ENCODE measurements at places on chromosomes 2 and 18.

DNA sequence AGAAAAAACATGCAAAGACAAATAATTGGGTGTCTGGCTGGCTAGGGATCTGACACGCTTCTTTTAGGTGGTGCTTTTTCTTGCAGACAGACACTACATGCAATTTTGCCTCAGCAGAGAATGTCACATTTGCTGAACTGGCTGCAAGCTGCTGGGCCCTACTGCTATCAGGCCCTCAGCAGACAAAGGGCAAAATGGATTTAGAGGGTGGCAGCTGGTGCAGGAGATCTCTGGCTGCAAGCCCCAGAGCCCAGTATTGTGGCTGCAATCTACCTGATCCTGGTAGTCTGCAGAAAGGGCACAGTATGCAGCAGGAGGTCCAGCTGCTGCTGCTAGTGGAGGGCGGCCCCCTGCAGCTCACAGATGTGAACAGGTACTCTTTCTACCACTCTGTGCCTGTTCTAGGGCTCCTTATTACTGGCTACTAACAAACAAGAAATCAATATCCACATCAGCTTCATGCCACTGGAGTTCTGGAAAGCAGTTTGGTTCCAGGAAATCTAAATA lies 796.7 kb upstream of the CELF4 start:
- DNase-seq: no peak

DNA sequence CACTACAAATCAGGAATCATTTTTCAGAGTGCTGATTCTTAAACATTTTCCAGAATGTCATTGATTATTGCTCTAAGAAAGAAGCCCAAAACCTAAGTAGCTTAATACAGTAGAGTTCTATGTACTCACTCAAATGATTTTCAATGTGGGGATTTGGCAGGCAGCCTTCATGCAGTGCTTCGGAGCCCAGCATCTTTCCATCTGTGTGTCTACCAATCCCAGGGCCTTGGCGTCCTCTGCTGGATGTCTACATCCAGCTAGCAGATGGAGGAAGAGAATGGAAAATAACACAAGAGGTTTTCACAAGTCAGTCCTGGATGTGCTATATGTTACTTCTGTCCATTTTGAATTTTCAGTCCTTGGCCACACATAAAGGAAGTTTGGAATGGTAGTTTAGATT lies 151.8 kb downstream of the RDH14 start:
- no peak for DNase-seq

DNA sequence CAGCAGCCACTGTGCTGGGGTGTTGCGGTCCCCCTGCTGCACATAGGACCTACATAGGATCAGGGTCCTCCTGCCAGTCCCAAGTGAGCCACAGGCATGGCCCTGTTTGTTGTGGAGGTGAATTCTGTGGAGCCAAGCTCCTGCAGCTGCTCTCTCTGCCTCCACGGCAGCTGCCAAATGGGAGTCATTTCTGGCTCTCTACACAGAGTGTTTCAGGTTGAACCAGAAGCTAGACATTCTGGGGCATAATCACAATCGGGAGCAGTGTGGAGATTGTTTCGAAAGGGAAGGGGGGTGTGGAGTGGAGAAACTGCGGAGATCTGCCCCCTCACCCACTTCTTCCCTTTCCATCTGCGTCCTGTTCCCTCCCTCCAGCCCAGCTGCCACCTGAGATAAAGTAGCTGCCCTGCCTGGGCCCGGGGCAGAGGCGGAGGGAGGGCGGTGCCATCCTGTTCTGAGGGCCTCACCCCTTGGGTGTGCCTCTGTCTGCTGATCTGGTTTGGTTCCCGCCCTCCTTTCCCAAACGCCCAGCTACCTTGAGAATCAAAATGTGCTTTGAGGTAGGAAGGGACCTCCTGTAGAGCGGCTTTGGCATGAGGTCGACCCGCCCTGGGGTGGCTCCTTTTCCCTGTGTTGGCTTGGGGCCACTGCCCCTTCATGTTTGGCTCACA lies 139.4 kb downstream of the WDSUB1 start:
- no peak for DNase-seq

DNA sequence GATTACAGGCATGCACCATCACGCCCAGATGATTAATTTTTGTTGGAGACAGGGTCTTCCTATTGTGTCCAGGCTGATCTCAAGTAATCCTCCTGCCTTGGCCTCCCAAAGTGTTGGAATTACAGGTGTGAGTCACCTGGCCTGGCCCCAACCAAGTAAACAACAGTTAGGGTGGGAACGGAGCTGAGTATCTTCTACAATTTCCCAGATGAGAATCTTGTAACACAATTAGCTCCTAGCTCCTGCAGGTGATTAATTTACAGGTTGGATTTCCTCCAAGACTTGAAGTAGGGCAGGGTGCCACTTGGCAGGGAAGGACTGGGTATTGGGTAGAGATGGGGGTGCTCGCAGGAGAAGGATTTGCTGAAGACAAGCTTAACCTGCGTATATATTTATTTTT lies 17.8 kb downstream of the NLRC4 start:
- no peak for DNase-seq

GRCh38 chr2:184305105-184305504 lies 293.2 kb upstream of the ZNF804A start:
- DNase-seq: no peak

- no peak for DNase-seq
Observed at GRCh38 chr18:63994783-63995399, 25.0 kb downstream of the SERPINB8 start.

DNA sequence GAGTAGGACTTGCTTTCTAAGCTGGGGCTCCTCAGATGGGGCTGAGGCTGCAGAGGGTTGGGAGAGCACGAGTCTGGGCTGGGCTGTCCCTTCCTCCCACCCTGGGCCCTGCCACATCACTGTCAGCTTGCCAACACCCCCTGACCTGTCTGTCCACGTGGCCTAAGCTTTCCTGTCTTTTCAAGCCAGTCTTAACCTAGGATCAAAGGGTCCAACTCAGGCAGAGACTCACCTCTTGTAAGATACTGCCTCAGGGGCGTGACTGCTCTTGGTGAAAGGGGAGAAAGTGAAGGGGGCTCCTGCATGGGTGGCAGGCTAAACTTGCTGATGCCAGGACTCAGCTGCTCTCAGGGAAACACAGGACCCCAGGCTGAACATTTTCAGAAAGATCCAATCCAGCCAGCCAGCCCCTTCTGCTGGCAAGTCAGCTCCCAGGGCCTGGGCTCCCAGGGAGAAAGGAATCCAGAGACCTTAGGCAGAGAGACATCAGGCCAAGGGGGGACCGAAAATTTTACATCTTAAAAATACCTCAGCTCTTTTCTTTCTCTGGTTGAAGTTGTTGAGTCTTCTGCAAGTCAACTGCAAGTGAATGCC lies 144.2 kb upstream of the ID2 start:
- DNase-seq: no peak

GRCh38 chr2:100741880-100742276 lies 78.1 kb upstream of the NPAS2 start:
- DNase-seq: no peak

- DNase-seq: no peak
Observed at GRCh38 chr2:2682700-2683342, 351.7 kb upstream of the MYT1L start.

DNA sequence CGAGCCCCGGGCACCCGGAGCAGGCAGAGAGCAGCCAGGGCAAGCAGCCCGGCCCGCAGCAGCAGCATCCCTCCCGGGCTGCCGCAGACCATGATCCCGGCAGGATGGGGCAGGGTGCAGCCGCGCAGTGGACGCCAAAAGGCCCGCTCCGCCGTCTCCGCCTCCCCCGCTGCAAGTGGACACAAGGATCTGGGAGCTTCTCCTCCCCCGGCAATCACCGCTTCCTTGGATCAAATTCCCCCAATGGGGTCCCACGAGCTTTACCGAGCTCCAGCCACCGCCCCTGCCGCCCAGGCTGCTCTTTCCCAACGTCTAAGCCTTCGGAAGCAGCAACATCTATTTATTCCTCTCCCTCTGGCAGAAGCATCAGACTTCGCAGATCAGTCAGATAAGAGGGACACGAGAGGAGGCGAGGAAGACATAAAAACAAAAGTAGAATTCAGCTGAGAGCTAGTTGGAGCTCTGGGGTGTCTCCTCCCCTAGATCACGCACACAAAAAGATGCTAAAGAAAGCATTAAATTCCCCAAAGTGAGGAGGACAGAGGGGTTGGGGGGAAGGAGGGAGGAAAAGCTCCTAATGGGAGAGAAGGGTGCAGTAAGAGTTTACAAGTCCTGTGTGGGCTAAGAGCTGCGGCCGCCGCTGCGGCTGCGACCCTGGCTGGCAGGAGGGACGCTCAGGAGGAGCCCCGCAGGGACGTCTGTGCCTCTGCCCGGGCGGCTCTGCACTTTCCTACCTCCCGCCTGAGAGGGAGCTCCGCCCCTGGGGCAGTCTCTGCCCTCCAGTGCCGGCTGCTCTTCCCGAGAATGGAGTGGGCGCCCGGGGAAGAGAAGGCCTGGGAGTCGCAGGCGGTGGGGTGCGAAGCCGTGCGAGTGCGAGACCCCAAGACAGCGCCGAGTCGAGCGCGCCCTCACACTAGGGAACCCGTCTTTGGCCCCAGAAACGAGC lies at the start of gene FRZB:
TSS of gene FRZB (minus strand) at position 177 of the 946 bp plus-strand sequence. CDS start at position 92, 85 bp downstream.
- no peak for DNase-seq

GRCh38 chr2:214035091-214035852 lies 375.6 kb upstream of the VWC2L start:
- no peak for DNase-seq

GRCh38 chr18:43581936-43582519 lies 304.7 kb upstream of the SYT4 start:
- DNase-seq: no peak

GRCh38 chr2:189959450-189959849 lies 103.1 kb downstream of the MSTN start:
- no peak for DNase-seq

DNA sequence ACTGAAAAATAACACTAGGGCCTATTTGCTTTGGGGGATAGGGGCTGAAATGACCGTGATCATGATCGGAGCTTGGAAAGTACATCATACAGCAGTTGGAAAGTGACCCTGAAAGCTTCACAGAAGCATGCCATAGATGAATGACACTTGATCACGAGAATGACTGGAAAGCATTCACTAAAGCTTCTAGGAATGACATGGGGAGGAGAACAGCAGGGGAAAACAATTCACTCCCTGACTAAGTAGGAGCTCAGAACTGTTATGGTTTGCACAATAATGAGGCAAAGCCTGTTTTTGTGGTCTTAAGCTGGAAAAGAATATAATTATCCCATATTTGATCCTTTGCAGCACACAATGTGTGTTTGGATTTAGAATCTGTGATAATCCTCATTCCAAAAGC lies 237.5 kb downstream of the NOL4 start:
- DNase-seq: no peak

GRCh38 chr18:79603321-79604204 lies 76.0 kb upstream of the CTDP1 start:
- no peak for DNase-seq

DNA sequence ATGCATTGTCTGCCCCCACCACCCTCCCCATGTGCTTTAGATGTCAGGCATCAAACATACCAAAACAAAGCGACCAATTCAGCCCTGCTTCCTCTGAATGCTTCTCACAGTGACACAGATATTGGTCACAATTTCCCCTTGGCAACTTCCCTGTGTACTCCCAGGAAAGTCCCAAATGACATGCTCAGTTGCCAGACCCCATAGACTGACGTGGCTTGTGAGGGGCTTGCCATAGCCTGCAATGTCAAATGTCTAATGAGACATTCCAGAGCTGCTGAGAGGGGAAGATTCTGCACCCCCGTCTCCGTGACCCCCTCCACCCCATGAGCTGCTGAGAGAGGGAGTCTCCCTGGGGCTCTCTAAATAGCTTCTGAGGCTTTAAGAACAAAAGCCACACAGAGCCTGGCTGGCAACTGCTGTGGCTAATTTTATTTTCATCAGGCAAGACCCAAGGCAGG lies 47.3 kb downstream of the RFTN2 start:
- DNase-seq: no peak

DNA sequence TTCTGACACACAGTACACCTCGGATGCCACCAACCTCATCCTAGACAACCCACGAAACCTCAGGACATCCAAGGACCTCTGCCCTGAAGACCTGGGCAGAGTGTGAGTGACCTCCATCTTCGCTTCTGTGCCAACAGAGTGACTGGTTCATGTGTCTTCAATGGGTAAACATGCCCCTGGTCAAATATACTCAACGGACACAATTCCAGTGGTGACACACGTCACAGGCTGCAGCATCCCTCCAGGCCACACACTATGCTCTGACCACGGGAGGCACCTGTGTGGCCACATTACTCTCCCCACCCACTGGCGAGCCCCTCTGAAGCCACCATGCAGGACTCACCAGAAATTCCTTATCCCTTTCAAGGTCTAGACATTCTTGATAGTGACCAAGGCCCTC lies 85.2 kb downstream of the GALR1 start:
- DNase-seq: no peak

DNA sequence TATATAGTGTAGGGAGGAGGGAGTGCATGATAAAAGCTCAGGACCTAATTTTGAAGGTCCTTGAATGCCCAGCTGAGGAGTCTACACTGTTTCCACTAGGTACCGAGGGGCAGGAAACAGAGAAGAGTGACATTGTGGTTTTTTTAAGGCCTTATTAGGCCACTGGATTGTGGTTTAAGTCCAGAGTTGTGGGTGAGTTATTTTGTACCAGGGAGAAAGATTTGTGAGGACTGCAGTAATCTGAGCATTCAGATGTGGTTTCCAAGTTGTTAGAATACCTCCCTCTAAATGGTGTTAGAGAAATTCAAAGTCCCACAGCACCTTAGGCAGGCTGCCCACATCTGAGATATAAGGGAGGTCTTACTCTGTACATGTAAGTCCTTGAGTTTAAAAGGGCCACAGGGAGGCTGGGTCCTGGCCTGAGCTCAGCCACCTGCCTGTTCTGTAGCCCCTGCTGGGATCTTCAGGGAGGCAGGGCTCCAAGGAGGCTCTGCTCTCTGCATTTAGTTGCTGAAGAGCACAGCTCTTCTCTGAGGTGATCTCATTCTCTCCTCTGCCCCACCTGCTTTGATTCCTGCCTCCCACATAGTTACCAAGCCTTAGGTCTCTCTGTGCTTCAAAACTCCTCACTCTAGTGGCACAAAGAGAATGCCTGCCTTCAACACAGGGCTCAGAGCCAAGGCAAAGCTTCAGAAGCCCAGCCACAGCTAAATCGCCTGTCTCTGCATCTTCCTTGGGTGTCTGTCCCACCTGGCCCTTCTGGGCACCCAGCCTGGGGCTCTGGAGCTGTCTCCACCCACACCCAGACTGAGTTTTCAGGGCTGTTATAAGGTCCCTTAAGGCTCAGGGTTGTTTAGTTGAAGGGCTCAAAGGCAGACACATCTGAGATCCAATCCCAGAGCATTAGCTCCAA lies 88.1 kb downstream of the VSNL1 start:
- DNase-seq: no peak

DNA sequence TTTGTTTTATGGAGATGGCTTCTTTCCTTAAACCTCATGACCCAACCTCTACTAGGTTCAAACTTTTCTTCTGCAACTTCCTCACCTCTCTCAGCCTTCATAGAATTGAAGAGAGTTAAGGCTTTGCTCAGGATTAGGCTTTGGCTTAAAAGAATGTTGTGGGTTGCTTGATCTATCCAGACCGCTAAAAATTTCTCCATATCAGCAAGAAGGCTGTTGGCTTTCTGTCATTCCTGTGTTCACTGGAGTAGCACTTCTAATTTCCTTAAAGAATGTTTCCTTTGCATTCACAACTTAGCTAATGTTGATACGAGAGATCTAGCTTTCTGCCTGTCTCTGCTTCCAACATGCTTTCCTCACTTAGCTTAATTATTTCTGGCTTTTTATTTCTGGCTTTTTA lies 58.1 kb upstream of the KYNU start:
- no peak for DNase-seq
